ENCODE measurements at places on chromosomes 11 and 22. TPM values are rescaled to one million over a fixed set of nuclear protein-coding genes. Genes with fewer than 3 reads are reported as not detected.

GRCh38 chr11:112961146-112961668 lies at the start of gene NCAM1:
Gene NCAM1 (plus strand): TSS chr11:112961420.
- H3K4me1 ChIP-seq = peaks cover 12% of the 10 kb centered on the region
- peak; percentile 18 for DNase-seq
- no peaks in the 10 kb centered on the region for H3K36me3 ChIP-seq
- peak within 1 kb of the TSS; percentile 74 for H3K4me3 ChIP-seq
- H3K27ac ChIP-seq = no peak within 1 kb of the TSS
- H3K27me3 ChIP-seq = peaks cover 68% of the 10 kb centered on the region

- peaks cover 32% of the 10 kb centered on the region for H3K27me3 ChIP-seq
- no peak overlapping the region for H3K4me3 ChIP-seq
- no peak for DNase-seq
- H3K36me3 ChIP-seq = no peaks in the 10 kb centered on the region
- no peak overlapping the region for H3K27ac ChIP-seq
- H3K4me1 ChIP-seq = peaks cover 14% of the 10 kb centered on the region
Measured at GRCh38 chr11:102497061-102497460, 33.5 kb downstream of the MMP7 start.

DNA sequence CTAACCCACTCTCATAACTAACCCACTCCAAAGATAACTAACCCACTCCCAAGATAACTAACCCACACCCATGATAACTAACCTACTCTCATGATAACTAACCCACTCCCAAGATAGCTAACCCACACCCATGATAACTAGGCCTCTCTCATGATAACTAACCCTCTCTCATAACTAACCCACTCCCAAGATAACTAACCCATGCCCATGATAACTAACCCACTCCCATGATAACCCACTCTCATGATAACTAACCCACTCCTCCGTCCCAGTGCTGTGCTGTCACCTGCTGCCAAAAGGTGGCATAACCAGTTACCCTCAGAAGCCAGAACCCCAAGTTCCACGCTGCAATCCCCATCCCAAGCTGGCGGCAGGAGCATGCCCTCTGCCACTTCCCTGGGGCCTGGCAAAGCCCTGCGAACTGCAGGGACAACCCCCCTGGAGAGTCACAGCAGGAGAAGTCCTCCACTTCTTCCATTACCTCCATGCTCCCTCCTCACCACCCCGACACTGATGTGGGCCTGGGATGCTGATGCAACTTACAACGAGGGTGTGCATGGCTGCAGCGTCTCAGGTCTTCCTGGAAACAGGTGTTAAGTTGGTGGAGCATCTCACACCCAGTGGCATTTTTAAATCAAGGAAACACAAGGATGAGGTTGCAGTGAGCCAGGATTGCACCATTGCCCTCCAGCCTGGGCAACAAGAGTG lies 30.8 kb upstream of the CELSR1 start:
- no peaks in the 10 kb centered on the region for H3K27me3 ChIP-seq
- peaks cover 3% of the 10 kb centered on the region for H3K4me1 ChIP-seq
- no peak overlapping the region for H3K27ac ChIP-seq
- H3K4me3 ChIP-seq = no peak overlapping the region
- no peaks in the 10 kb centered on the region for H3K36me3 ChIP-seq

The MRGPRF gene
- total RNA-seq = not detected

- no peak for DNase-seq
- H3K4me1 ChIP-seq = peaks cover 62% of the 10 kb centered on the region
- H3K4me3 ChIP-seq = no peak overlapping the region
- no peak overlapping the region for H3K27ac ChIP-seq
- H3K27me3 ChIP-seq = no peaks in the 10 kb centered on the region
Measured at GRCh38 chr11:130308886-130309285, 5.8 kb downstream of the ZBTB44 start.

The VPS11 gene
- 25.8 TPM for total RNA-seq

The SPI1 gene
- 0.11 TPM for total RNA-seq

DNA sequence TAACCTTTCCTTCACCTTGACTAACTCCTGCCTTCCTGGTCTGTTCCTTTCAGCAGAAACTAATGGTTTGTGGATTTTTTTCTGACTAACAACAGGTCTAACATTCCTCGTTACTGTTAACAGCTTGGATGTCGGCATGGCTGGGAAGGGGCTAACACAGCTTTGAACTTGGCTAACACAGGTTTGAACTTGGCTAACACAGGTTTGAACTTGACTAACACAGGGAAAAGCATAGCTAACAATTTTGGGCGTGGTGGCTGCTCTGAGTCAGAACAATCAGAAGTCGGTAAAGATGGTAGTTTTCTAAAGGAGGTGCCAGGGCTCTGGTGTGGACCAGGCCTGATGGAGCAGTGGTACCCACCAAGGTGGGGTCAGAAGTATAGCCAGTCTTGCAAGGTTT lies 16.1 kb downstream of the MIAT start:
- peaks cover 30% of the 10 kb centered on the region for H3K36me3 ChIP-seq
- peak overlapping the region; percentile 93 for H3K4me3 ChIP-seq
- peak; percentile 32 for DNase-seq
- peaks cover 57% of the 10 kb centered on the region for H3K4me1 ChIP-seq
- no peaks in the 10 kb centered on the region for H3K27me3 ChIP-seq

GRCh38 chr11:19615341-19616183 lies 97.1 kb upstream of the NAV2 start:
- H3K36me3 ChIP-seq = no peaks in the 10 kb centered on the region
- no peaks in the 10 kb centered on the region for H3K27me3 ChIP-seq
- H3K4me1 ChIP-seq = no peaks in the 10 kb centered on the region
- H3K4me3 ChIP-seq = no peak overlapping the region
- DNase-seq = no peak

The PKNOX2 gene
- total RNA-seq = not detected

DNA sequence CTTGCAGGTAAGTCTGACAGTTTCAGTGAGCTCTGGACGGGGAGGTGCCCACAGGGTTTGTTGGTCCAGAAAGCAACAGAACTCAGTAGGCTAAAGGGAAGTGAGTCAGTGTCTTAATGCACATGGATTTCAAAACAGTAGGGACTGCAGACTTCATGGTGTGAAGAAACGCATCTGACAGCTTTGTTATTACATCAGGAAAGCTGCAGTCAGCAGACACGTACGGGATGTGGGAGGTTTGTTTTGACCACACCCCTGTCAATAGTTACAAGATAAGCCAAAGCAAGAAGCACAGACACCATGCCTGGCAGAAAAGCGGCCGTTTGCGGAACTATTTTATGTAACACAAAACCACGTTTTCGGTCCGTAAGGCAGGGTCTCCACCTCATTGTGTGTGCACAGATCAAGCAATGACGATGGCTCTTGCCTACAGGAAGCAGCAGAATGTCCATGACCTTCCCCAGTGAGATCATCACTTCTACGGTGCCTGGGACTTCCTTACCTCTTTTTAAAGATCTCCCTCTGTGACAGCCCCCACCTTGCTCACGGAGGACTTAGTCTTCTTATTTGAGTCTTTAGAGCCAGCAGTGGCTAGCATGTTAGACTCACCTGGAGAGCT lies 58.2 kb upstream of the FTH1 start:
- H3K27ac ChIP-seq = peak overlapping the region; percentile 87
- H3K4me3 ChIP-seq = peak overlapping the region; percentile 9
- peaks cover 13% of the 10 kb centered on the region for H3K4me1 ChIP-seq
- peak; percentile 78 for DNase-seq

The POU2F3 gene
- not detected for total RNA-seq

The C11orf65 gene
- total RNA-seq = 0.43 TPM

- H3K36me3 ChIP-seq = no peaks in the 10 kb centered on the region
- H3K4me1 ChIP-seq = no peaks in the 10 kb centered on the region
- no peak overlapping the region for H3K27ac ChIP-seq
- no peak for DNase-seq
Measured at GRCh38 chr11:69828971-69829344, 9.7 kb upstream of the FGF3 start.

The KCNJ5 gene
- not detected for total RNA-seq

The ANO9 gene
- total RNA-seq = 36.9 TPM

DNA sequence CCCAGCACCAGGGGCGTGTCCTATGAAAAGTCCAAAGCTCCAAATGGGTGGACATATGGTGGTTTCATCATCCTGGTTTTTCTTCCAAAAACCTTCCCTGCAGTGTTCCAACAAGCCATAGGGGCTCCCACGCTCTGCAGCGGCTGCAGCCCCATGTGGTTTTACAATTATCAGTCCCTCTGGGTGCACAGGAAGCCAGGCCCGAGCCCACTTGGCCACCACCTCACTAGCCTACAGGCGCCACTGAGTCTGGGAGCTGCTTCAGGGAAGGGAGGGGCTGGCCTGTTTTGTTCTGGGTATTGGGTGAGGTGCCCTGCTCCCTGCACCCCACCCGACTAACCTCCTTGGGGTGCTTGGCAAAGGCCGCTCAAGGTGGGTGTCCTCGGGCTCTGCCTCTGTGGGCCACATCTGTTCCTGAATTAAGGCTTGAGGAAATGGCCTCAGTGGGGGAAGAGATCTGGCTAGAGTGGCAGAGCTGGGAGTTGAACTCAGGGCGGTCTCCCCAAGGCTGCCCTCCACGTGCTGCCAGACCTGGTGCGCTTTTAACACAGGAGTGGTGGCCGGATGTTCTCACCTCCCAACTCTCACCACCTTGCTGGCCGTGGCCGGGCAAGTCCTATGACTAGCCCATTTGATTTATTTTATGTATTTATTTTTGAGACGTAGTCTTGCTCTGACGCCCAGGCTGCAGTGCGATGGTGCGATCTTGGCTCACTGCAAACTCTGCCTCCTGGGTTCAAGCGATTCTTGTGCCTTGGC lies 5.3 kb upstream of the CDC42BPG start:
- peaks cover 51% of the 10 kb centered on the region for H3K4me1 ChIP-seq
- H3K27me3 ChIP-seq = no peaks in the 10 kb centered on the region
- H3K36me3 ChIP-seq = peaks cover 30% of the 10 kb centered on the region
- DNase-seq = no peak
- H3K4me3 ChIP-seq = no peak overlapping the region

The PYGM gene
- total RNA-seq = 1.9 TPM

The GDPD5 gene
- total RNA-seq = 14.9 TPM

All from activated T-helper 2 cell treated with anti-CD3 and anti-CD28 coated beads, Interferon-gamma antibody, Interleukin-2, Interleukin-4, amounts not matched to agents 10 μg/mL and 5 μg/mL and 100 μg/mL, durations not matched to agents 14 hours and 24 hours and 36 hours (primary cell).